Hepatocyte (in vitro differentiated cells): ENCODE measurements at places on chromosomes 13 and 19.

DNA sequence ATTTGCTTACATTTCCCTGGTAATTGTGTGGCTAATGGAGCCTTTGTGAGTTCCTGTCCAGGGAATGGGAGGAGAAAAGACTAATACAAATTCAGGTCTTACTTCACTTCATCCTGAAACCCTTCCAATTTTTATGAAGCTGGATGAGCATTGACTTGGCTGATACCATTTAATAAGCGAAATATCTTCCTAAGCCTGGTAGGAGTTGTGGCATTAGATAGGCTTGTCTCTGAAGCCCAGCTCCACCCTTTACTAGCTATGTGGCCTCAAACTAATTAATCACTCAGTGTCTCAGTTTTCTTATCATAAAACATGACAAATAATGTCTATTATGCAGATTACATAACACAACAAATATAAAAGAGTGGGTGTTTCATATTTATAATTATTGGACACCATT is 106.3 kb downstream of the FGF9 start:
- DNase-seq: no peak

- DNase-seq: no peak
Observed at GRCh38 chr13:39542361-39542760, 60.6 kb downstream of the LHFPL6 start.

GRCh38 chr19:4744451-4745174 is 21.0 kb upstream of the DPP9 start:
- peak; percentile 74 for DNase-seq

GRCh38 chr19:8641908-8642547 is 11.6 kb downstream of the NFILZ start:
- peak; percentile 54 for DNase-seq

GRCh38 chr13:37701972-37702371 is 103.4 kb upstream of the POSTN start:
- DNase-seq: peak; percentile 16

- peak; percentile 83 for DNase-seq
Observed at GRCh38 chr13:49669735-49670309, 21.5 kb downstream of the EBPL start.

- DNase-seq: no peak
Observed at GRCh38 chr13:102236830-102237229, 165.0 kb downstream of the FGF14 start.

DNA sequence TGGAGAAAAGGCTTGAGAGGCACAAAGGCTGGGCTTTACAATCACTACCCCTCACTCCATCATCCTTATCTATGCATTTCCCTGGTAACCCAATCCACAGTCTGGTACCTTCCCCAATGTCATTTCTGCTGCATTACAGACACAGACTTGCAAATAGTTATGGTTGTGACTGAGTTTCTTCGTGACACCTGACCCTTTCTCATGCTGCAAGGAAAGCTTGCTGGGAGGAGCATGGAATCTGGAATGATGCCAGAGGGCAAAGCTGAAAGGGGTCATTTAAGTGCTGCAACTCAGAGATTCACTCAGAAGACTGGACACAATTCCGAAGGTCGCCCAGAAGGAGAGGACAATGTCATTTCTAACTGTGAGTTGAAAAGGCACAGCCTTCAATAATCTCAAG is at the start of gene LGALS16:
Gene LGALS16, plus strand, starts transcription at position 301 of the 400 bp plus-strand sequence. Its CDS starts 49 bp downstream, at position 350.
- no peak for DNase-seq

GRCh38 chr19:39481229-39481545 is 549 bp downstream of the TIMM50 start:
- DNase-seq: no peak

GRCh38 chr13:45242070-45242469 is 41.2 kb upstream of the KCTD4 start:
- no peak for DNase-seq

DNA sequence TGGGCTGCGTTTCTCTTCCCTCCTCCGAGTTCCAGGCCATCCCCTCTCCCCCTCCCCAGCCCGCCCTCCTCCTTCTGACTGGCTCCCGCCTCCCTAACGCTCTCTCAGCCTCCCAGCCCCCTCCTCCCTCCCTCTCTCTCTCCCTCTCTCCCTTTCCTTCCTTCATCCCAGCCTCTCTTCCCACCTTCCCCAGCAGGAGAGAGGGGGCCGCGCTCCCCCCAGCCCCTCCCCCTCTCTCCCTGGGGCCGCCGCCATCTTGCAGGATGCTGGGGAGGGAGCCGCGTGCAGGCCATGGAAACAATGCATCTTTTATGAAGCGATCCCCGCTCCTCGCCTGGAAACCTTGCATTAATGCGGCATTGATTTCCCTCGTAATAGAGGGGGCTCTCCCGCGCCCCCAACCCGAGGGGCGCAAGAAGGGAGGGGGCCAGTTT is 42.6 kb upstream of the ADGRL1 start:
- DNase-seq: peak; percentile 84

DNA sequence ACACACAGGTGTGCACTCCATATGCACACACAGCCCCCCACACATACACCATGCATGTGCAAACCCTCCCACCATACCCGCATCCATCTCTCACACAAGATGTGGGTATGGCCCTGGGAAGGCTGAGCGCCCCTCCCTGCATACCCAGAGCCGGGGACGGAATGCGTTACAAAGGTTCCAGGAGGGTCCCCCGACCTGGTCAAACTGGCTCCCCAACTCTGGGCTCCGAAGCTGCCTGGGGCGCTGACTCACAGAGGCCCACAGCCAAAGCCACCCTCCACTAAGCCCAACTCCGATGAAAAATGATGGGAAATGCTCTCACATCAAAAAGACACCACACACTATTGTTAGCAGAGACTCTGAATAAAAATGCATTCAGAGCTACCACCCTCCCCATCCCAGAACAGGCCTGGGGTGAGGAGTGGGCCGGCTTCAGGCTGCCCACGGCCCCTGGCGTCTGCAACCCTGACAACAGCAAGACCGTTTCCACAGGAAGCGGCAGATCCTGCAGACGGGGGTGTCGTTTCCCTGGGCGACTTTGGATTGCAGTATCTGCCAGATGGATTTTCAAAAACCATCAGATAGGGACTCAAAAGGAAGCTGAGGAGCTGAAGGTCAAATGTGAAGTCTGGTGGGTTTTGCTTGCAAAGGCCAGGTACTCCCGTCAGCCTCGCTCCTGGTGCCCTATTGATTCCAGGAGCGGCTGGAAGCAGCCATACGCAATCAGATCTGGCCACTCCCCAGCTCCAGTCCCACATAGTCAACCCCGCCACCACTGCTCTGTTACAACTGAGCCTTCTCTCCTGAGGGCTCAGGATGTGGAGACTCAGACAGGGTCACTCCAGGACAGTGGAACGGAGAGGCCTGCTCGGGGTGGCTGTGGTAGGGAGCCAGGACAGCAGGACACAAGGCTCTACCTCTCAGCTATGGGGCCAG is 14.3 kb downstream of the PEPD start:
- no peak for DNase-seq

DNA sequence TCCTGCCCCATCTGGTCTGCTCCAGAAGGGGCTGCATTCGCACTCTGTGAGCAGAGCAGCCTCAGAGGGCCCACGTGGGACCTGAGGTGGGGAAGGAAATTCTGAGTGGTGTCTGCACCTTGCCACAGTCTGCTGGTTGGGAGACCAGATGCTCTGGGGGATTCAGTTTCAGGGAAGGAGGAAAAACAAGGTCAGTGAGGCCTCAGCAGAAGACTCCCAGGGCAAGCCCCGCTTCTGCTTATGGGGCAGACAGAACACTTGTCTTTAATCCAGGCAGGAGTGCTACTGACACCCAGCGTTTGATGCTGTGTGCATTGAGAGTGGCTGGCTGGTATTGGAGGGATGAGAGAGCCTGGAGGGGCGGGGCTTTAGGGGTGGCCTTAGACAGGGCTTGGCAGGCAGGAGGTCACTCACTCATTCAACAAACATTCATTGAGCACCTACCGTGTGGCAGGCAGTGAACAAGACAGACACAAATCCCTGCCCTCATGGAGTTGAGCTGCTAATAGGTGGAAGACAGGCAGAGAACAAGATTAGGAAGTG is 4.9 kb upstream of the CLEC17A start:
- no peak for DNase-seq

- no peak for DNase-seq
Observed at GRCh38 chr13:44516771-44517170, 59.4 kb downstream of the TSC22D1 start.

DNA sequence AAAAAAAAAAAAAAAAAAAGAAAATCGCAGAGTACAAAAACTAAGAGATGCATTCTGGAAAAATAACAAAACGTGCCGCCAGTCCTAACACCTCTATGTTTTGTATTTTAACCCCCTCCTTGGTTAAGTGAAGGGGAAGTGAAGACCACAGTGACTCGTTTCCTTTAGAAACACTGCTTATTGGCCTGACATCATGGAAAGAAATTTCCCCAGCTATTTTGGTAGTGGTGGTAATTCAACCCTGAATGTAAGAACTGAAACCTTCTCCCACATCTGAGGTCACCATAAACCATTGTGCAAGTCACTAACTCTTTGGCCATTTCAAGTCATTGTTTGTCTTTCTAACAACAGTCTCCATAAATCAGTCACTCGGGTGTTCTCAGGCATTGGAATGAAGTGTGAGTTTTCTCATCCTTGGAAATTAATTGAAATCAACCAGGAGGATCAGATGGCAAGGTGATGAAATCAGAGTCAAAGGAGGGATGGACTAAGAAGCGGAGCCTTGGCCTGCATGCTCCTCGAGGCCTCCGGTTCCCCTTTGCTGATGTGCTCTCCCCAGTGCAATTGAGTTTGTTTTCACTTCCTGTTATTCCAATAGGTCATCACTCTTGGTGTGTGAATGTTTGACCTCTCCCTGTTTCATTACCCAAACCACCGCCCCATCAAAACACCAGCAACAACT is 443.9 kb downstream of the FGF9 start:
- DNase-seq: no peak

DNA sequence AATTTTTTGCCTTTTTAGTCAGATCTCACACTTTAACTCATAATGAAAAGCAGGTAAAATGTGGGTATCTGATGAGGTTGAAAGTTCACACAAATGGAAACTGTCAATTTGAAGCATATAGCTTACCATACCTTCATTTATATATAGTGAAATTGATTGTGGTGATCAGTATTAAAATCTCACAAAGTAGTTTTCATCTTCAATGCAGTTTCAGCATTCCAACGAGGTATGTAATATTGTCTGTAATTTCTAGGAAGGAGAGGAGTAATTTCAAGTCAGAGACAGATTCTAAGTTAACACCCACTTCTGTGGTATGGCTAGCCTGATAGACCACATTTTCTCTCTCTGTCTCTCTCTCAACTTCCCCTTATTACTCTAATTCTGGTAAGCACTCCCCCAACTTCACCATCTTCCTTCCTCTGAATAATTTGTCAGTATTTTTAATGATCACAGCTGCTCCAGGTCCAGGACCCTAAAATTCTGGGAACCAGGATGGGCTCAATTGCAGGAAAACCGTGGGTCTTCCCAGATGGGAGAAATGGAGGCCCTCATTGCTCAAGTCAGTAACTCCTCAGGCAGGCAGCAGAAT is 455.7 kb downstream of the FGF9 start:
- no peak for DNase-seq

GRCh38 chr19:21210037-21210621 is 68.3 kb downstream of the ZNF431 start:
- DNase-seq: peak; percentile 40

GRCh38 chr19:34733266-34733745 is 737 bp upstream of the ZNF181 start:
- DNase-seq: peak; percentile 68

- DNase-seq: peak; percentile 100
Observed at GRCh38 chr19:10106100-10106936, at the start of gene PPAN. TSS of gene PPAN (plus strand) at chr19:10106362. CDS start at chr19:10106395, 33 bp downstream.

GRCh38 chr13:110822669-110822945 is 92.3 kb downstream of the ANKRD10 start:
- DNase-seq: no peak

DNA sequence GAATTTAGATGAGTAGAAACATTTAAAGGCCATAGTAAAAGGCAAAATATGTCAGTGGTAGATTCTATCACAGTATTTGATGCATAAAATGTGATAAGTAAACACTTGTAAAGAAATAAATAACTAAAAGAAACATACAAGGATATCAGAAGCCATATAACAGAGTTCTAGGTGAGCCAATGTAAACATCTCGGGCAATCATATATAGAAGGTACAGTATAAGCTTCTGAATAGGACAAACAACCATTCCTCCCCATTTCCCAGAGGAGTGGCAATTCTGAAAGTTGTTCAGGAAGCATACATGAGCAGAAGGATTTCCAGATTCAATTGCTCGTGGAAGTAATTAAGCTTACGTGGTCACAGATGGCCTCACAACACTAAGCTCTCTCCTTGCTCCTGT is 267.3 kb downstream of the LHFPL6 start:
- no peak for DNase-seq

DNA sequence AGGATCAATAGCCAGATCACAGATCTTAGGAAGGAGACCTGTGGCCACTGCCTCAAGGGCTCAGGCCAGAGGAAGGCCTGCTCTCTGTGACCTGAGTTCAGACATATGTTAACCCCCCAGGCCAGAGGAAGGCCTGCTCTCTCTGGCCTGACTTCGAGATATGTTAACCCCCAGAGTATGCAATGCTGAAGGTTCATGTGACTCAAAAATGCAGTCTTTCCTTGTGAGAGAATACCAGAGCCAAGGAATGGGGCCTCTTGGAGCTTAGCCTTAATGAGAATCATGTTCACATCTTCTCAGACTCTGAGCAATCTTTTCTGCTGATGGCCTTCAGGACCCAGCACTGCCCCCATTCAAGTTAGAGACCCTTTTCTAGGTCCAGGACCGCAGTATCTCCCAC is 36.7 kb downstream of the MBNL2 start:
- DNase-seq: no peak

DNA sequence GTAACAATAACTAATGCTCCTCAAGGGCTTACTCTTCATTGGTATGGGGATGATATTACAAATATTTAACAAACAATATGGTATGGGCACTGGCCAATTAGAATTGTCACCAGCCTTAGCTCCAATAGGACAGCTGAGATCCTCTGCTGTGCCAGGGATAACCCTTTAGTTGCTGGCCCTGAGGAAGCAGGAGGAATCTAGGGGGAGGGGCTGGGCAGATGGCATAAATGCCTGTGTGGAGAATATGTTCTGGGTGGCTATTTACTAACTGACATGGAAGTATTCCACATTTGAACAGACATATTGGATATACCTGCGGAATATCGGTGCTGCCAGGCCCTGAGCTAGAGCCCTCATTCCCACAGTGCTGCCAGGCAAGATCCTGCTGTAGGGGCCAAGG is 16.6 kb upstream of the LRCH1 start:
- DNase-seq: no peak

GRCh38 chr19:46150606-46151005 is 2.6 kb downstream of the IGFL2 start:
- DNase-seq: no peak

DNA sequence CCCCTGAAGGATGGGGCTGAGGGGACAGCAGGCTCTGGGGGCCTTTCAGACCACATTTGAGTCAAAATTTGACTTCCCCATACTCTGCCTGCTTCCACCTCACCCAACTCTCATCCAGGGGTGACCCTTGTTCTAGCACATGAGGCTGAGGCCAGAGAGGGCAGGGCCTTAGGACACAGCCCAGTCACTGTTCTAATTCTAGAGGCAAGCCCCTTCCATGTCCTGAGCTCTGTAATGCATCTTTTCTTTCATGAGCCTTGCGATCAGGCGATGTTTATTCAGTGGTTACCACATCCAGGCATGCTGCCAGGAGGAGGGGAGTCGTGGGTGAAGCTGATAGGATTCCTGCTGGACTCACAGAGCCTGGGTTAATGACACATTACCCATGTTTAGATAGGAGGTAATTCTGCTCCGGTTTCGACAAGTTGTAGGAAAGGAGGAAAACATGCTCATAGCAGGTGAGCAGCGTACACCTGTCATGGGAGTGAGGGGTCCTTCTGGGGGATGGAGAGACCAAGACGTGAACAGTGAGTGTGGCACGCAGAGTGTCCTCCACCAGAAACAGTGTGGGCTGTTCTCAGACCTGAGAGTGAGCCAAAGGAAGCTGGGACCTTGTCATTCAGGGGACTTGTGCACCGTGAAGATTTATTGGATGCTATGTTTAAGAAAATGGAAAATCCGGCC is 9.3 kb downstream of the RPS9 start:
- DNase-seq: peak; percentile 95
